ENCODE measurements at places on chromosomes 11 and 22.

GRCh38 chr11:37811349-37811748, 1213.3 kb upstream of the RAG2 start:
- DNase-seq: no peak
- H3K4me1 ChIP-seq: no peaks in the 10 kb centered on the region
- no peak overlapping the region for H3K27ac ChIP-seq
- H3K4me3 ChIP-seq: no peak overlapping the region

DNA sequence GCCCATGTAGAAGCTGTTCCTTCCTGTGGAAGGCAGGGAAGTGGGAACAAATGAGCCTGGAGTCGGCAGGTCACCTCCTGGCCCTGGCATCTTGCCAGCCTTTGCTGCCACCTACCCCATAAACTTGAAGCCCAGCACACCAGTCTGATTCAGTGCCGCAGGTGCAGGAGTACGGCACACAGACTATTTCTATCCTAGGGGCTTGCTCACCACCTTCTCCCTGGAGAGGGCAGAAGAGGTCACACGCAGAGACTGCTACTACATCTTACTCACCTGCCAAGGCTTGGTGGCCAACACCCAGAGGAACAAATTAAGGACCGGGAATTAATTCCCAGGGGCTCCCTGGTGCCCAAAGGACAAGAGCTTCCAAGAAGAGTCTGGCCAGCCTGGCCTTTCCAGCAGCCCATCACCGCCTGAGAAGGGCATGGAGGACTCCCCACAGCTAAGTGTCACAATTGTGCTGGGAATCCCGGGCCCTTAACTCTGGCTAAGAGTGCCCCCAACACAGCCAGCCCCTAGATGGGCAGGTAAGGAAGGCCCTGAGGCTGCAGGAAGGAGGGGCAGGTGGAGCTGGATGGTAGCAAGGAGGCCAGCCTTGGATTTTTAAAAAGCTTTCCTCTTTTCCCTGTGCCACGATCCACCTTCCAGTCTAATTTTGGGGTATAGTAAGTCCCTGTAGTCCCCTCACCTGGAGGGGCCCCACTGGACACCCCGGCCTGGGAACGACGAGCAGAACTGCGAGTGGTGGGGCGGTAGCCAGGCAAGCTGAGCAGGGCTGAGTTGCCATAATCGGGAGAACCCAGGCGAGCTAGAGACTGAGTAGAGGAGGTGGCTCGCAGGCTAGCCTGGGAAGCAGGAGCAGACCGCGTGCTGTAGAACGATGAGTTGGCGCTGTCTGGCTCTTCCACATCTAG, 6.9 kb downstream of the IL18BP start:
- H3K27me3 ChIP-seq: no peaks in the 10 kb centered on the region
- peaks cover 78% of the 10 kb centered on the region for H3K36me3 ChIP-seq
- H3K4me1 ChIP-seq: no peaks in the 10 kb centered on the region
- H3K27ac ChIP-seq: no peak overlapping the region
- no peak for DNase-seq

DNA sequence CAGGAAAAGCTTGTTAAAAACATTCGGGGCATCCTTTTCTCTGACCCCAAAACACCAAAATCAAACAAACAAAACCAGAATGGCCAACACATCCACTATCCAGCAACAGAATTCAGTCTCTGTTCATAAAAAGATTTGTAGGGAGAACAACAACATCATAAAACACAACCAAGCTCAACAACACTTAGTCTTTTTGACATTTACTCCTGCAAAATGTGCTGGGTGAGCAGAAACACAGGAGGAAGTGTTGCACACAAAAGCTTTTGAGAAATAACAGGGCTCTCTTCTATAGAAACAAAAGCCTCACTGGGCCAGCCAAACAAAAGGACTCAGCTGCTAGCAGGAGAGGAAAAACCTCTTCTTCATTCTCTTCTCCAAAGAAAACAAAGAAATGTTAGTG, 736.0 kb upstream of the CCDC90B start:
- H3K27ac ChIP-seq: no peak overlapping the region
- no peaks in the 10 kb centered on the region for H3K4me1 ChIP-seq
- H3K27me3 ChIP-seq: no peaks in the 10 kb centered on the region
- DNase-seq: no peak

GRCh38 chr11:108914981-108915380, 250.1 kb downstream of the DDX10 start:
- H3K27ac ChIP-seq: no peak overlapping the region
- no peak for DNase-seq
- no peaks in the 10 kb centered on the region for H3K36me3 ChIP-seq
- peaks cover 4% of the 10 kb centered on the region for H3K4me1 ChIP-seq

GRCh38 chr22:39617342-39617741, 46.8 kb downstream of the CACNA1I start:
- H3K27ac ChIP-seq: no peak overlapping the region
- no peak for DNase-seq
- H3K4me1 ChIP-seq: no peaks in the 10 kb centered on the region
- H3K27me3 ChIP-seq: no peaks in the 10 kb centered on the region
- H3K36me3 ChIP-seq: no peaks in the 10 kb centered on the region

DNA sequence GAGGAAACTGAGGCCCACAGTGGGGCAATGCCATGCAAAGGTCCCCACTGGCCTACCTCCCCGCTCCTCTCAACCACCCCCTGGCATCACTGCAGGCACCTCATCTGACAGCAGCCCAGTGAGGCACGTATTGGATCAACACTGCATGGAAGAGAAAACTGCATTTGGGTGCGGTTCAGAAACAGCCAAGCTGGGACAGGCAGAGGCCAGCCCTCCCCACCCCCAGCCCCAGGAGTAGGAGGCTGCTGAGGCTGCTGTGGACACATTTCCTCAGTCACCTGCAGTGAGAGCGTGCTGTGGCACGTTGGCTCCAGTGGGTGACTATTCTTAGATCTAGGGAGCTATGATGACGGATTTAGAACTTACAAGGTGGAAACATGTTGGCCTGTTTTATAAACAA, 63.7 kb downstream of the KCNC1 start:
- no peak for DNase-seq
- H3K27ac ChIP-seq: no peak overlapping the region
- H3K27me3 ChIP-seq: no peaks in the 10 kb centered on the region
- H3K4me3 ChIP-seq: no peak overlapping the region
- no peaks in the 10 kb centered on the region for H3K36me3 ChIP-seq

GRCh38 chr11:119335655-119336543, 1.6 kb downstream of the RNF26 start:
- H3K27ac ChIP-seq: no peak overlapping the region
- no peaks in the 10 kb centered on the region for H3K27me3 ChIP-seq
- DNase-seq: no peak
- H3K4me1 ChIP-seq: peaks cover 5% of the 10 kb centered on the region
- H3K36me3 ChIP-seq: no peaks in the 10 kb centered on the region
- no peak overlapping the region for H3K4me3 ChIP-seq

DNA sequence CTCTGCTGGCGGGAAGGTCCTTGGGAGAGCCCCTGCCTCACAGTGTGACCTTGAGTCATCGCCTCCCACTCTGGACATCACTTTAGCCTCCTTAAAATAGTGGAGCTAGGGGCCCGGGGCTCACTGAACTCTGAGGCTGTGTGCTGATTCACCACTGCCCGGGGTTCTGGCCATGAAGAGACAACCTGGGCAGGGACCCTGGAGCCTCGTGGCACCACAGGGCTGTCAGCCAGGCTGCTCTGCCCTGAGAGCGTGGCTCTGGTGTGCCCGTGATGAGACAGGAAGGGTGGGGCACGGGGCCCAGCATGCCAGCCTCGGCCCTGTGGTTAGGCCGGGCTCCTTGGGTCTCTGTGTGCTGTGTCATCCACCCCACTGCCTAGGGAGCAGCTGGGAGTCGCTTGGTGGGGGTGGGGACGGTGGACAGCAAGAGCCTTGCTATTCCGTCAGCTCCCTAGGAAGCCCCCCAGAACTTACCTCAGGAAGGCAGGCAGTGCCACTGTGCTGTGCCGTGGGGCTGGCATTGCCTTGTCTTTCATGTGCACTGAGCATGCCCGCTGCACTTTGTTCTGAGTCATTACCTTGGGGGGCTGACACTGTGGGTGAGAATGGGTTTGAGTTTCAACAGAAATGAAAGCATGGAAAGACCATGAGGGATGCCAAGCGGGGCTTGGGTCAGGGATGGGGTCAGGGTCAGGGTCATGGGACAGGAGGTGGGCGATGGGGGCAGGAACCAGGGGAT, 31.7 kb downstream of the TPCN2 start:
- H3K27me3 ChIP-seq: no peaks in the 10 kb centered on the region
- DNase-seq: no peak
- H3K27ac ChIP-seq: no peak overlapping the region
- peaks cover 7% of the 10 kb centered on the region for H3K4me1 ChIP-seq

DNA sequence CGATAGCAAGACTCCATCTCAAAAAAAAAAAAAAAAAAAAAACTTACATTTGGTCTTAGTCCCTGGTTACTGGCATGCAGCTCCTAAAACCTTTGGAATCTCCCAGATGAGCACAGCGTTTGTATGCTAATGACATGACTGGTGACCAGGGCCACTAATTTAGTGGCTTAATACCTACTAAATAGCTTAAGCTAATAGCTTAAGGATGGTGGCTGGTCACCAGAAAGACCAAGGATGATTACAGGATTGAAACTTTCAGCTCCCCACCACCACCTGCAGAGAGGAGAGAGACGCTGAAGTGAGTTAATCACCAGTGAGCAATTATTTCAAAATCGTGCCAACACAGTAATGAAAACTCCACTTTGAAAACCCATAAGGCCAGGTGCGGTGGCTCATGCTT, 37.1 kb downstream of the DENND5A start:
- H3K27me3 ChIP-seq: no peaks in the 10 kb centered on the region
- no peak overlapping the region for H3K4me3 ChIP-seq
- DNase-seq: no peak

DNA sequence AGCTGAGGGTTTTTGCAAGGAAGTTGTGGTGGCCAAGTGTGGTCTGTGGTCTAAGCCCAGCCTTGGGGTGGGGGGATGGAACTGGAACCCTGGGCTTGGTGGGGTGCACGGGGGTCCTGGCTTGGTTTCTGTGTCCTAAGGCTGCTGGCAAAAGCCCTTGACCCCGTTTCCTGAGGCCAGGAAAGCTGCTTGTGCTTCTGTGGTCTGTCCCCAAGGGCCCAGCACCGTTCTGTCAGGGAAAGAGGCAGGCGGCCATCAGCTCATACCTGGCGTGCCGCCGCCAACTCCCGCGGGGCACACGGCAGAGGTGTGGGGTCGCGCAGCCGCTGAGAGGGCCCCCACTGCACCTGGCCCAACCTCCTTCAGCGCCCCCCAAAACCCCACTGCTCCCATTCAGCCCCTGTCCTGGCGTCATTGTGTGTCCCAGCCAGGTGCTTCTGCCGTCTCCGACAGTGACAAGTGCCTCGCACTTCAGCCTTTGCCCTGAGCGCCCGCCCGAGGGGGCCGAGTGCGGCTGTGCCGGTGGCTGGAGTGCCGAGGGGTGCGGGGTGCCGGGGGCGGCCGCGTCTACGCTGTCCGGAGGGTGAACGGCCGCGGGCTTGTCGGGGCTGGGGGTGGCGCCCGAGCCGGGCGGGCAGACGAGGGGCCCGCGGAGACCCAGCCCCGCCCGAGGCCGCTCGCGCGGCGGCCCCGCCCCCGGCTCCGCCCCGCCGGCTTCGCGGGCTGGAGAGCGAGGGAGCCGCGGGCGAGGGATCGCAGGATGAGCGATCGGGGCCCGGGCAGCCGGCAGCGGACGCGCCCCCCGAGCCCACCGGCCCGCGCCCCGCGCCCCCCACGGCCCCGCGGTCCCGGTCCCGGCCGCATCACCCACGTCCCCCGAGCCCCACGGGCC, at the start of gene CNIH2:
CNIH2 (plus strand) TSS at position 705 of the 892 bp plus-strand sequence. CDS start 282 bp downstream, outside the sequence.
- H3K27me3 ChIP-seq: no peaks in the 10 kb centered on the region
- peaks cover 27% of the 10 kb centered on the region for H3K4me1 ChIP-seq
- peak; percentile 50 for DNase-seq
- no peak within 1 kb of the TSS for H3K27ac ChIP-seq
- peaks cover 5% of the 10 kb centered on the region for H3K36me3 ChIP-seq
